ENCODE measurements at places on chromosomes 16 and 17.

DNA sequence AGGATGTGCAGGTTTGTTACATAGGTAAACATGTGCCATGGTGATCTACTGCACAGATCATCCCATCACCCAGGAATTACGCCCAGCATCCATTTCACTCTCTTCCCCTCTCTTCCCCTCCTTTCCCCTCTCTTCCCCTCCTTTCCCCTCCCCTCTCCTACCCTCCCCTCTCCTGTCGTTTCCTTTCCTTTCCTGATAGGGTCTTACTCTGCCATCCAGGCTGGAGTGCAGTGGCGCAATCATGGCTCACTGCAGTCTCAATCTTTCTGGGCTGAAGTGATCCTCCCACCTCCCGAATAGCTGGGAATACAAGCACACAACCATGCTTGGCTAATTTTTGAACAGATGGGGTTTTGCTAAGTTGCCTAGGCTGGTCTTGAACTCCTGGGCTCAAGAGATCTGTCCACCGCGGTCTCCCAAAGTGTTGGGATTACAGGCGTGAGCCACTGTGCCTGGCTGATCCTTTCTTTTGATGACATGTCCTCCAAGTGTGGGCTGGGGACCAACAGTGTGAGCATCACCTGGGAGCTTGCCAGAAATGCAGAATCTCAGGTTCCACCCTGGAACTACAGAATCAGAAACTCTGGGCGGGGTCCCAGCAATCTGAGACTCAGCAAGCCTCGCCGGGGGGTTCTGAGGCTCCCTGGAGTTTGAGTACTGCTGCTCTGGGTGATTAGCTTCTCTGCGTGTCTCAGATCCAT lies 10.8 kb downstream of the ATP2C2 start:
- DNase-seq, result no peak

DNA sequence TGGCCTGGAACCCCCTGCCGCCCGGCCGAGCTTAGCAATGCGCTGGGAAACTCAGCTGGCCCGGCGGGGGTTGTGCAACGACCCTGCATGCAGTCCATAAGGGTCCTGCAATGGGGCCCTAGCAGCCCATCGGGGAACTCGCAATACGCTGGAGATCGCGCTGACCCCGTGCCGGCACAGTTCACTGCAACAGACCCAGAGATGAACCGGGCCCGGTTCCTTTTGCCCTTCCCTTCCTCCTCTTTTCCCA lies 375 bp downstream of the SLC25A11 start:
- no peak for DNase-seq

DNA sequence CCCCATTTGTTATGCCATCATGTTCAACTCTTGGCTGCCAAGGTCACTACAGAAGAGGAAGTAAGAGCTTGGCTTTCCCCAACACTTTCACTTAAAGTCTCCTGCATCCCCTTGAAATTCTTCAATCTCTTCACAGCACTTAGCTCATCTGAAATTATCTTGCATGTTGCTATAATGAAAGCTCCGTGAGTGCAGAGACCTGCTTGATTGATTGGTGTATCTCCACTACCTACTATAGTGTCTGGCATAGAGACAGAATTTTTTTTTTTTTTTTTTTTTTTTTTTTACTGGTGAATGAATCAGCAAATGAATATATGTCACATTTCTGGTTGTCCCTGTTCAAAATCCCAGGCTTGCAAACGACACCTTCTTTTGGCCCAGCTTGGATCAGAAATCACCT lies 1.9 kb upstream of the SDR42E1 start:
- no peak for DNase-seq

GRCh38 chr17:4444782-4445473 lies 11.2 kb downstream of the SPNS3 start:
- DNase-seq, result no peak

DNA sequence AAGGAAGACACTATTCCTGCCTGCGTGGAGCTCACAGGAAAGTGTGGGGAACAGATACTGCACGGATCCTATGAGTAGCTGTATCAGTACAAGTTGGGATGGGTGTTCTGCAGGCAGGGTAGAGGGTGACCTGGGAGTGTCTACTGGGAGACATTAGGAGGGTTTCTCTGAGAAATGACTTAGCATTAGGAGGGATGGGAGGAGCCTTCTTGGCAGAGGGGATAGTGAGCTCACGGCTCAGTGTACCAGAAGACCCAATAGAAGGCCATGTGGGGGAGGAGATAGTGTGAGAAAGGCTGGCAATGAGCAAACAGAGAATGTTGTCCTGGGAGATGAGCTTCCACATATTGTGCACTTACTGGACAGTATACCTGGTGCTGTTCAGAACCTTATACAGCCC lies 109.1 kb downstream of the MSI2 start:
- DNase-seq, result no peak

GRCh38 chr16:75818491-75818890 lies 92.2 kb upstream of the CPHXL start:
- no peak for DNase-seq

- DNase-seq, result no peak
Observed at GRCh38 chr17:40103688-40104087, 3.3 kb upstream of the NR1D1 start.

DNA sequence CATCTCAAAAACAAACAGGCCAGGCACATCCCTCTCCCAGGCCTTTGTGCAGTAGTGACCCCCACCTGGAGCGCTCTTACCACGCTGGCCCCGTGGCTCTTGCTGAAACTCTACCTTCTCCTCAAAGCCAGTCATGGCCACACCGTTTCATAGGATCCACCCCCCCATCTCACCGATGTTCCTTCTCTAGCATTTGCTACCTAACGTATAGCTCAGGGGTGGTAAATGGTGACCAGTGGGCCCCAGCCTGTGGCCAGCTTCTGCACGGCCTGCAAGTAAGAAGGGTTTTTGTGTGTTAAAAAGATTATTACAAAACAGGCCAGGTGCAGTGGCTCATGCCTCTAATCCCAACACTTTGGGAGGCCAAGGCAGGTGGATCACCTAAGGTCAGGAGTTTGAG lies 43.8 kb downstream of the RMI2 start:
- DNase-seq, result no peak

GRCh38 chr17:21165922-21166594 lies 39.3 kb downstream of the DHRS7B start:
- no peak for DNase-seq

DNA sequence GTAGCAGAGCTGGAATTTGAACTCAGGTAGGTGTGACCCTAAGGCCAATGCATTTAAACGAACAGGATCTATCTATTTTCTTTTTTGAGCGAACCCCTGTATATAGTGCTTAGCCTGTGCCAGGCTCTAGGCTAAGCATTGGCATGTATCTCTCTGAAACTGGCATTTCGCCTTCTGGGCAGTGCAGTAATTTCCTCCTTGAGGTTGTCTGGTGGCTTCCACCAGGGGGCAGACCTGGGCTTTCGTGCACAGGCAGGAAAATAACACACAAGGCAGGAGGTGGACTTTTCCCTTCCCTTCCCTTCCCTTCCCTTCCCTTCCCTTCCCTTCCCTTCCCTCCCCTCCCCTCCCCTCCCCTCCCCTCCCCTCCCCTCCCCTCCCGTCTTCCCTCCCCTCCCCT lies 34.4 kb upstream of the PRKCB start:
- DNase-seq, result peak; percentile 24

DNA sequence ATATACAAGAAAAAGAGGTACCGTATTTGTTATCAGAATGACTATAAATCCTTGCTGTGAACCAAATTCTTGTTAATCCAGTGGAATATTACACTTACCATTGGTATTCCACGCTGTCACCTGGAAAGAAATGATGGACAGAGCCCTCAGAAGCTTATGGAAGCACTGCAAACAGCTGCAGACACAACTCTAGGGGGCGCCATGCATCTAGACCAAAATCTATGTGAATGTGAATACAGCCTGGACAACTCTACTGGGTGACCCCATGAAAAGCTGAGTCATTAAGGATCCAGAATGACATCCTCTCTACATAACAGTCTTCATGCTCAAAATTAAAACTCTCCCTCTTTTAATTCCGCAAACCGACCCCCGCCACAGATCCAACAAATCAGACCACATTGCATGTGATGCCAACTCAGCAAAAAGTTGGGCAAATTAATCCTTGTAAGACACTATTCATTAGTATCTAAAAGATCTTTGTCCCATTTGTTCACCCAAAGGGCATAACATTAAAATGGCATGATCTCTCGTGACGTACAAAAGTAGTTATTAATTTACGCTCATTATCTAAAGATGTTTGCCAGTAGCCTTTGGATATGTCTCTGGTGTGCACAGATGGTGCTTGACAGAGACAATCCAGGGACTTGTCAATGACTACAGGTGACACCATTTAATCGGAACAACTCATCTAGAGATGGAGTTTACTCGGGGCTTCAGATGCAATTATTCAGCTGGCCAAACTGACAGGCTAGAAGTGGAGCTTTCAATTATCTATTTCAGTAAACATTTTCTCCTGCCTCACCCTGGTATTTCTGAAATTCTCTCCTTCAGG lies 552.7 kb upstream of the PSMD7 start:
- no peak for DNase-seq

GRCh38 chr16:20621406-20621805 lies 45.2 kb upstream of the ACSM2B start:
- DNase-seq, result no peak

DNA sequence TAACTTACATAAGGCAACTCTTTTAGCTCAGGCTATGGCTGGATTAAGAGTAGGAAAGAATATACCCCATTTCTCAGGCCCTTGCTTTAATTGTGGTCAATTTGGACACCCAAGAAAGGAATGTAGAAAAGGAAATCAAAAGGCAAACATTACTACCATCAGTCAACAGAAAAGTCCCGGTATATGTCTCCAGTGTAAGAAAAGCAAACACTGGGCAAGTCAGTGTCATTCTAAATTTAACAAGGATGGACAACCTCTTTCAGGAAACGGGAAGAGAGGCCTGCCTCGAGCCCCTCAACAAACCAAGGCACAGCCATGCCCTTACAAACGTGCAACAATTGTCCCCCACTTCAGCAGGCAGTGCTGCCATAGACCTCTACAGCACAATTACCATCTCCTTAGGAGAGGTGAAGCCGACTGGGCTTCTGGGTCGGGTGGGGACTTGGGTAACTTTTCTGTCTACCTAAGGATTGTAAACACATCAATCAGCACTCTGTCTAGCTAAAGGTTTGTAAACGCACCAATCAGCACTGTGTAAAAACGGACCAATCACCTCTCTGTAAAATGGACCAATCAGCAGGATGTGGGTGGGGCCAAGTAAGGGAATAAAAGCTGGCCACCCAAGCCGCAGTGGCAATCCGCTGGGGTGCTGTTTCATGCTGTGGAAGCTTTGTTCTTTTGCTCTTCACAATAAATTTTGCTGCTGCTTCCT lies 12.4 kb downstream of the MRPL58 start:
- no peak for DNase-seq

DNA sequence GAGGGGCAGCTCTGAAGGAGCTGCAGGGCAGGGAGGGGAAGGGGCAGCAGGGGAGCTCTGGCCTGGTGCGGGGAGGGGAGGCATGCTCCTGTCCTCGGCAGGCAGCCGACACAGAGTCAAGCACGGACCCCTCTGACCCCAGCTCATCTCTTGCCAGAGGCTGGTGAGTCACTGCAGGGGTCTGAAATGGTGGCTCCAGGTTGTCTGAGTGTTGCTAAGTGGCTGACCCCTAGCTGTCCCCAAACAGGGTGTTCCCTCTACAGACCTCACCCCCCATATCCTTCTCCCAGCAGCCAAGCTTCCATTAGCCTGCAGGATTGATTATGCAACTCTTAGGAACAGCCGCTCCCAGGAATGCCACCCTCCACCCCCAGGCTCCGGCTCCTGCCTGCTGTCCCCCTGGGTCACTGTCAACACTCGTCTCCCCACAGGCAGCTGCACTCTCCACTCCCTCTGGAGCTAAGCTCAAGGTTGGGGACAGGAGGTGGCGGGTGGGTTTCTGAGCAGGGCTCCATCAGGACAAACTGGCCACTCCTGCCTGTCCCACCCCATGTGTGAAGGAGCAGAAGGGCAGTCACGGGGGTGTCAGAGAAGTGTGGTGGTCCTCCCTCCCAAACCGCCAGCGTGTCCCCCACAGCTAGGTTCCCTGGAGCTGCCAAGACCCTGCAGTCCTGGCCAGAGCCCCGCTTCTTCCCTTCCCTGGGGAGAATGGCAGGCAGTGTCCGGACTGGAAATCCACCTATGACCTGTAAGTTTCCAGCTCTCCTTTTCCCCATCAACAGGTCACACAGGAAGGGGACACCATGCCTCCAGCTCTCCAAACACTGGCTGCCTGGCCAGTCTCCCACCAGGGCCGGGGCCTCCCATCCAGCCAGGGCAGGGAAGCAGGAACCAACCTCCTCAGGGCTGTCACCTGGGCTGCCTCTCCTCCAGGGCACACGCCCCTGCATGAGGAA lies 1.0 kb downstream of the MYLK3 start:
- DNase-seq, result no peak

- DNase-seq, result peak; percentile 29
Observed at GRCh38 chr16:12268606-12269005, 292.1 kb downstream of the SNX29 start.

- no peak for DNase-seq
Observed at GRCh38 chr17:76086384-76086783, 7.4 kb downstream of the ZACN start.

- DNase-seq, result no peak
Observed at GRCh38 chr16:86444661-86445060, 65.7 kb upstream of the FOXF1 start.

- DNase-seq, result no peak
Observed at GRCh38 chr16:63323722-63324705, 1287.8 kb upstream of the CDH8 start.

DNA sequence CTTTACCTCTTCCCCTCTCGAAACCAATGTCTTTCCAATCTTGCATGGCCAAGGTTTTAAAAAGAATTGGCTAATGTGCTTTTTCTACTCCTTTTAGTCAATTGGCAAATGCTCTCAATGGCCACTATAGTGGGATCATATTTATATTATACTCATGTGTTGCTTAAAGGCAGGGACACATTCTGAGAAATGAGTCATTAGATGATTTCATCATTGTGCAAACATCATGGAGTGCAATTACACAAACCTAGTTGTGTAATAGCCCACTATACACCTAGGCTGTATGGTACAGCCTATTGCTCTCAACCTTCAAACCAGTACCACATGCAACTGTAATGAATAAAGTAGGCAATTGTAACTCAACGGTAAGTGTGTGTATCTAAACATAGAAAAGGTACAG lies 180.9 kb downstream of the HS3ST3A1 start:
- DNase-seq, result peak; percentile 83

DNA sequence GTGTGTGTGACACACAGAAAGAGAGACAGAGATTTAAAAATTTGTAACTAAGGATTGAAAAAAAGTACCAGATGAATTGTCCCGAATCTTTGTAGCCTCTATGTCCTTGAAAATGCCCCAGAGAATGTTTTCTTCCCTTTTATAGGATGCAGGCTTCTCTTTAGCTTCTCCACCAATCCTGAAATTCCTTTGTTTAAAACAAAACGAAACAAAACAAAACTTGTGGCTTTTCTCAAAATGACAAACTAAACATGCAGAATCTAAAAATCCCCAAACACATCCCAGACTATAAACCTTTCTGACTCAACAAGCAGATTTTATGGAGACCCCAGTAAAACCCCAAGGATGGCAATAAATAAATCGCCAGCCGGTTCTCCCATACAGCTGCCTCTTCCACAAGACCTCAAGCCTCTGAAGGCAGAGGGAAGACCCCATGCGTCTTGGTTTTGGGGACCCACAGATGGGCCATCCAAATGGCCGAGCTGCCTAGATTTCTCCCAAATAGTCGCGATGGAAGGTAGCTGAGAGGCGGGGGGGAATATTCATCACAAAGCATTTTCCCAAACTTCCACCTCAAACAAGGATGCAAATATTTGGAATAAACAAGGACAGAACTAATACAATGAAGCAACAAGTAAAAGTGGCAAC lies 269.5 kb upstream of the FOXF1 start:
- DNase-seq, result no peak

GRCh38 chr16:24971718-24972117 lies 43.5 kb downstream of the ARHGAP17 start:
- DNase-seq, result no peak

GRCh38 chr17:55673743-55674506 lies 48.7 kb downstream of the TMEM100 start:
- DNase-seq, result peak; percentile 76

GRCh38 chr16:87996962-87997880 lies 46.0 kb downstream of the BANP start:
- no peak for DNase-seq
